Stimulated activated CD4-positive, alpha-beta T cell treated with anti-CD3 and anti-CD28 coated beads, Interleukin-4, amount 100 ng/mL, for 48 hours (primary cell): ENCODE measurements at places on chromosomes 13 and 19.

DNA sequence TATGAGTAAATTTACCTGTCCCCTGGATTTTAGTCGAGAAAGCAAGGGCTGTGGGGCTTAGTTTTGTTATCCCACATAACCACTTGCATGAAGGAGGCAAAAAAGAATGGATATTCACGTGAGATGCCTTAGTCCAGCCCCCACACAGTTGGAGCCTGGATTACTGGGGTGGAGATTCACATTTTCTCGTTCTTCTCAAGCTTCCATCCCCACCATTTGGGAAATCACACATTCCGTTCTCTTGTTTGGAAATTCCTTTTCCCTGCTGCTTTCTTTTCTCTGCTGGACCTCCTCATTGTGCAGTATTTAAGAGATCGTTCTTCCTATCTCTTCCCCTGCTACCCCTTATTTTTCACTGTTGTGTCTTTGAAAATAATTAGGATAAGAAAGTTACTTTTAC is 45.1 kb upstream of the FARP1 start:
- no peak for DNase-seq

- no peak for DNase-seq
Observed at GRCh38 chr19:18307271-18307681, 15.6 kb downstream of the LSM4 start.

DNA sequence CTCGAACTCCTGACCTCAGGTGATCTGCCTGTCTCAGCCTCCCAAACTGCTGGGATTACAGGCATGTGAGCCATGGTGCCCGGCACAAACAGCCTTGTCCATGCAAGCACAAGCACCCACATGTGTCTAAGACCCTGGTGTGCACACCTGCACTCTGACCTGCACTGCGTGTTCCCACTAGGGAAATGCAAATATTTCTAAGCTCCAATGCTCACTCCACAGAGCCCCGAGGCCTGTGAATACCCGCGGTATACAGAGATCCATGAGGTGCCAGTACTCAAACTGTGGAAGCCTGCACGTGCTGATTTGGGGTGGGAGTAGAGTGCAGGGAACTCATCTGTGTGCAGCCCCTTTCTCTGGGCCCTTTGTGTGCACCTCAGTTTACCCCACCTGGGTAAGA is 14.7 kb downstream of the GADD45B start:
- no peak for DNase-seq

GRCh38 chr19:51600940-51601580 is 29.1 kb downstream of the SIGLEC5 start:
- DNase-seq = no peak

DNA sequence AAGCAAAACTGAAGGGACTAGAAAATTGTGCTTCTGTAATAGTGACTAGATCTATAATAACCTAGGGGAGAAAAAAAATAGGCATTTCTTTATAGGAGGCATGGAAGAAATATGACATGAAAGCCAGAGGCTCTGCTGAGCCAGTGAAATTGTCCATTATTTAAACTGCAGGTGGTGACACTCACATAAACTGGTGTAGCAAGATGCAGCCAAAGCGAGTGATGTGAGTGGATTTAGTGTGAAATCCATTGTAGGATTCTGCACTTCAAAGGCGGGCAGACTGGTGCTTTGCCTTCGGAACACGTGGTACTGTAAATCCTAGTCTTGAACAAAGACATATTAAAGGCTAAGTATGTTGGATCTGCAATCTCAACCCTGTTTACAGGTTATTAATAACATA is 361.9 kb downstream of the TBC1D4 start:
- DNase-seq = no peak

- no peak for DNase-seq
Observed at GRCh38 chr19:13036366-13036976, 41.2 kb downstream of the NFIX start.

DNA sequence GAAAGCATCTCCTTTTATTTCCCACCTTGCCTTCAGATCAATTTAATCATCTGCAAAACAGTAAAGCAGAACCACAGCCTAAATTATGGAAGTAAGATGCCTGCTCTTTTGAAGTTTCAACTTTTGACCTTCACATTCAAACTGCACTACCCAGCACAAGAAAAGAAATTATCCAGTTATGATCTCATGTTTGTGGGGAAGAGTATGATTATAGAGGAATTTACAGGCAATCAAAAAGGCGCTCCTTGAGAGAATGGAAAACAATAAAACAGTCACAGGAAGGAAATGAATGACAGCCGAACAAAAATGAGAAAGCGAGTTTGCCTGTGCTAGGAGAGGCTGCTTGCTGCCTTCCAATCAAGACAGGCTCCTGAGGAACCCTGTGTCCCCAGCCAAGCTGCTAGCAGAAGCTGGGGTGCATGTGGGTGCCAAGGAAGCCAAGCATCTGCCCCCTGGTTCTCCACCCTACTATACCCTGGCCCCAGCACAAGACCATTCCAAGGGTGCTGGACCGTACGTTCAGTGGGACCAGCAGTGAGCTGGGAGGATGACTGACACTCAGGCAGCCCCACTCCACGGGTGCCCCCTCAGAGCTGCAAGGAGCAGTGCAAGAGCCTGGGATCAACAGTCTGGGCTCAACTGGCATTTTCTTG is 47.8 kb downstream of the PEPD start:
- no peak for DNase-seq

DNA sequence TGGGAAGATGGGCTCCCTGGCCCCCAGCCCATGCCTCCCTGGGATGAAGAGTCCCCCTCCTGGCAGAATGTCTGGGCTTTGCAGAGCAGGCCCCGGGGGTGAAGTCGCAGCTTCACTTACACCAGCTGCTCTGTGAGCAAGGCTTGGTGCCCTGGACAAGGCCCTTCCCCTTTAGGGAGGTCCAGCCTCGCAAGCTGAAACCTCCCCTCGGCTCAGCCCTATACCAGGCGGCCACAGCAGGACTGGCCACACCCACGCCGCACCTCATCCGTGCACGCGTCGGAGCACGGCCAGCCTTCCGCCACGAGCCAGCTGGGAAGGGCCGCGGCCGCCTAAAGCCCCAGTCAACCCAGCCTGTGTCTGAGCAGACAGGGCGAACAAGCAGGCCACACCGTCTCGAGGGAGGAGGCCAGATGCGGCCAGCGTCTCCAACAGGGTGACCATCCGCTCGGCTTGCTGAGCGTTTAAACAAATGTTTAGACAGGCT is 83.2 kb upstream of the MCF2L start:
- DNase-seq = no peak

DNA sequence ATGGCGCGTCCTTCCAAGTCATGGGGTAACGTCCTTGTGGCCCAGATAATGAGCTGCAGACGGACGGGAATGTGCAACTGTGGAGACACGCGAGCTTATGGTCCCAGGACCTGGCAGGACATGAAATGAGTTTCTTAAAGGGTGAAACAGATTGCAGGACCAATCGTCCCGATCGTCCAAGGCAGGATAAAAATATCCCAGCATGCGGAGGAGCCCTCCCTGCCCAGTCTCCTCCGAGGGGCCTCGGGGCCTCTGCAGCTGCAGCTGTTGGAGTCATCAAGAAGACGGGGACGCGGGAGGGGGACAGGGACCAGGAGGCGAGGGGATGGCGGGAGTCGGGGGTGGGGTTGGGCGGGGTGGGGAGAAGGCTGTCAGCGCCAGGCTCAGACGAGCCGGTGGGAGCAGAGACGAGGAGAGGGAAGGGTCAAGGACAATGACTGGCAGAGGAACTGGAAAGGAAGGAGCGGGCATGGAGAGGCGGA is 14.4 kb upstream of the GARIN5A start:
- no peak for DNase-seq

GRCh38 chr13:46480131-46480530 is 72.8 kb upstream of the LRCH1 start:
- no peak for DNase-seq

DNA sequence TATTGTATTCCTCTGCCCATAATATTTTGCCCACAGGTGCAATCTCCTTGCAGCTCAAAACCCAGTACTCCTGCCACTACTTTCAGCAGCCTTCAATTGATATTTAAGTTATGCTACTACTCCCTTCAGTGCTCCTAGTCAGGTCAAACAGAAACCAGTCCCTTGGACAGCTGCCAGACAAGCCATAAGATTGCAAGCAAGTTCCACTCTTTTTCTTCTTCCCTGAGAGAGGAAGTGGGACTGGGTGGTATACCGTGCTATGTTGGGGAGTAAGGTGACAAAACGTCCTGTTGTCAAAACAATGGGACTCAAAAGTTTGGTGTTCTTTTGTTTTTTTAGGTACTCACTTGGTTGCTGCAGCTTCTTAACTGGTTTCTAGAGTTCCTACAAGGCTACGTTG is 63.1 kb upstream of the FRY start:
- no peak for DNase-seq

DNA sequence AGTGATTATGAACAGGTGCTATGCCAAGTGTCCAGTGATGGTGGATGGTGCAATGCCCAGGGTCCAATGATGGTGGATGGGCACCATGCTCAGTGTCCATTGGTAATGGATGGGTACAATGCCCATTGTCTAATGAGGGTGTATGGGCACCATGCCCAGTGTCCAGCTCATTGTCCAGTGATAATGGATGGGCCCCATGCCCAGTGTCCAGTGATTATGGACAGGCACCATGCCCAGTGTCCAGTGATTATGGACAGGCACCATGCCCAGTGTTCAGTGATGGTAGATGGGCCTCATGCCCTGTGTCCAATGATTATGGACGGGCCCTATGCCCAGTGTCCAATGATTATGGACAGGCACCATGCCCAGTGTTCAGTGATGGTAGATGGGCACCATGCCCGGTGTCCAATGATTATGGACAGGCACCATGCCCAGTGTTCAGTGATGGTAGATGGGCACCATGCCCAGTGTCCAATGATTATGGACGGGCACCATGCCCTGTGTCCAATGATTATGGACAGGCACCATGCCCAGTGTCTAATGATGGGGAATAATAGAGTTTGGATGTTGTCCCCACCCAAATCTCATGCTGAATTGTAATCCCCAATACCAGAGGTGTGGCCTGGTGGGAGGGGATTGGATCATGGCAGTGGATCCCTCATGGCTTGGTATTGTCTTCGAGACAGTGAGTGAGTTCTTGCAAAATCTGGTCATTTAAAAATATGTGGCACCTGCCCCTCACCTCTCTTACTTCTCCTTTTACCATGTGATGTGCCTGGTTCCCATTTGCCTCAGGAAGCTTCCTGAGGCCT is 87.8 kb downstream of the ANKRD10 start:
- no peak for DNase-seq

- DNase-seq = no peak
Observed at GRCh38 chr19:47001584-47001983, 18.1 kb upstream of the NPAS1 start.

- no peak for DNase-seq
Observed at GRCh38 chr19:9709305-9709704, 34.4 kb upstream of the ZNF562 start.

GRCh38 chr13:111789011-111789410 is 277.9 kb upstream of the SOX1 start:
- DNase-seq = no peak

DNA sequence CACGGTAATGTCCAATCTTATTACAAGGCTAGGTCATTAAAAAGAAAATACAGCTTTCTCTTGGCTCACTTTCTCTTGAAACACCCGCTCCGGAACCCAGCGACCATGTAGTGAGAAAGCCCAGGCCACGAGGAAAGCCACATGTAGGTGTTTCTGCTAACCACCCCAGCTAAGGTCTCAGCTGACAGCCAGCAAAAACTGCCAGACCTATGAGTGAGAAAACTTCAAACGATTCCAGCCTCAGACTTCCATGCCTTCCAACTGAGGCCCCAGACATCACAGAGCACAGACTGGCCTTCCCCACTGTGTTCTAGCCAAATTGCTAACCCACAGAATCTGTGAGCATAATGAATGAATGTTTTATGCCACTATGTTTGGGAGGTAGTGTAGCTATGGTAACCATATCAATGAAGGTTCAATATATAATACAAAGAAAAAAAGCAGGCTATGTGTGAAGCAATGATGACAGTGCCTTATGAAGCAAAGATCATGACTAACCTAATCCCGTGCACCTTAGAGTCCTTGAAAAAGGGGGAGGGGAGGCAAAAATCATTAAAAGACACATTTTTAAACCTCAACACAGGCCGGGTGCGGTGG is 11.9 kb upstream of the TPTE2 start:
- no peak for DNase-seq

- DNase-seq = no peak
Observed at GRCh38 chr13:47904241-47904640, 96.8 kb downstream of the SUCLA2 start.

DNA sequence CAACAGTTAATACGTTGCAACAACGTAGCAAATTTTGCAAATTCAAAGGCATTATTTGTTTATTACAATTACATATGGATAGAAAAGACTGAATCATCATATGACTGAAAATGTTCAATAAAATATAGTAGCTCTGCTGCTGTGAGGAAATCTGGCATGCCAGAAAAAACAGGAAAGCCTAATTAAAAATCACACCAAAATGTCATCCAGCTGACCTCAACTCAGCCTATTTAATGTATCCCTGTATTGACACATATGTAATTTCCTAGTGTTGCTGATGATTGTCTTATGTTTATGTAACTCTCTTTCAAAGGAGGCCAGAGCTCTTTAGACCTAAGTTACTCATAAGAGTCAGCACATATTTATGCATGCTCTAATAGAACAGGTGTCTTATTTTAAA is 495.0 kb downstream of the PCDH17 start:
- no peak for DNase-seq

DNA sequence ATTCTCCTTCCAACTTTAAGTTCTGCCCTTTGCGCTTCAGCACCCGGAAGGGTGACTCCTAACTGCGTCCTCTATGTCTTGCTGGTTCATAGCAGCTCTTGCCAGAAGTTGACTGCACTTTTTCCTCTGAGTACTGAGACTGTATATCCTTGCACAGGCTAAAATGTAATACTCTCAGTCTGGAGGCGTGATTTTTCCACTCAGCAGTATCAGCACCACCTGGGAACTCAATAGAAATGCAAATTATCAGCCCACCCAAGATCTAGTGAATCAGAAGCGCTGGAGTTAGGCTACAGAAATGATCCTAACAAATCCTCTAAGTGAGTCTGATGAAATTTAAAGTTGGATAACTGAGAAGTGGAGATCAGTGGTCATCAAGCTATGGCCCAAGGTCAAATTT is 1611.9 kb upstream of the SLC10A2 start:
- DNase-seq = no peak
